Stimulated activated CD8-positive, alpha-beta memory T cell treated with anti-CD3 and anti-CD28 coated beads, Interleukin-15, amount 100 ng/mL, for 24 hours (primary cell): ENCODE measurements at places on chromosomes 6 and 20.

GRCh38 chr6:53669592-53669991 lies 4.0 kb upstream of the KLHL31 start:
- DNase-seq = no peak

DNA sequence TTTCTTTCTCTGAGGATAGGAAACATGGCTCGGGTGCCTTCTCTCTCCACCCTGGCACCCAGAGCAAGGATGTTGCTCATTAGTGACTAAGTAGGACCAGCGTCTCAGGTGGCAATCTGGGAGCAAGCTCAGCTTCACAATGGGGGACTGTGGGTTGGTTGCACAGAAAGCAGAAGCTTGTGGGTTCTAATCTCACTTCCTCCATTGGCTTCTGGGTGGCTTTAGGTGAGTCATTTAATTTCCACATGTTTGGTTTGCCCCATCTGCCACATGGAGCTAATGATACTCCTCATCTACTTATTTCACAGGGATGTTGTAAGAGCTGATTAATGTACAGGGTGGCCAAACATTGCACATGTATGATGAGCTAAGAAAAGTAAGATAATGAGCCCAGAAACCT lies 54.8 kb upstream of the AKIRIN2 start:
- DNase-seq = no peak

- DNase-seq = no peak
Measured at GRCh38 chr6:132948889-132949288, 134.5 kb downstream of the RPS12 start.

GRCh38 chr6:151095538-151096254 lies 144.1 kb upstream of the AKAP12 start:
- DNase-seq = no peak

GRCh38 chr6:121956782-121957181 lies 442.7 kb upstream of the HSF2 start:
- DNase-seq = no peak

DNA sequence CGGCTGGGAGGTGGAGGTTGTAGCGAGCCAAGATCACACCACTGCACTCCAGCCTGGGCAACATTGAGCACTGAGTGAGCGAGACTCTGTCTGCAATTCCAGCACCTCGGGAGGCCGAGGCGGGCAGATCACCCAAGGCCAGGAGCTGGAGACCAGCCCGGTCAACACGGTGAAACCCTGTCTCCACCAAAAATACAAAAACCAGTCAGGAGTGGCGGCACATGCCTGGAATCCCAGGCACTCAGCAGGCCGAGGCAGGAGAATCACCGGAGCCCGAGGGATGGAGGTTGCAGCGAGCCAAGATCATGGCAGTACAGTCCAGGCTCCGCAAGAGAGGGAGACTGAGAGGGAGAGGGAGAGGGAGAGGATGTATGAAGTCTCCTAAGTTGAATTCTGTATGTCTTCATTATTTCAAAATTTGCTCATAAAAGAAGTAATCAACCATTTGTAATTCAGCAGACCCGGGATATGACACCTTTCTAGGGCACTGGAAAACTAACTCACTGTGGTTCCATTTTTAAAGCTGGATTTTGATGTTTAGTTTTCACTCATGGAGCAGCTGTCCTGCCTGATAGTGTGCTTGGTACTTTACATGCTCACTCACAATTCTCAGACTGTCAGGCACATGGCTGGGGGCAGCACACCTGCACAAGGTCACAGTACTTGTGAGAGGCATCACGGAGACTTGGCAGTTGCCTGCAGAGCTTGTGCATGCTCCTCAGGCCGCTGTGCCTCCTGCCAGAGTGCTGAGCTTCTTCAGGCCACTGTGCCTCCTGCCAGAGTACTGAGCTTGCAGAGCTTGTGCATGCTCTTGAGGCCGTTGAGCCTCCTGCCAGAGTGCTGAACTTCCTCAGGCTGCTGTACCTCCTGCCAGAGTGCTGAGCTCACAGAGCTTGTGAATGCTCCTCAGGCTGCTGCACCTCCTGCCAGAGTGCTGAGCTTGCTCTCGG lies 106.2 kb downstream of the ERMARD start:
- DNase-seq = no peak

- no peak for DNase-seq
Measured at GRCh38 chr20:49063279-49063678, 17.2 kb downstream of the CSE1L start.
